ENCODE measurements at places on chromosomes 4 and X.
A peak's percentile ranks its signal among the peaks of the same experiment; 100 is the strongest.

DNA sequence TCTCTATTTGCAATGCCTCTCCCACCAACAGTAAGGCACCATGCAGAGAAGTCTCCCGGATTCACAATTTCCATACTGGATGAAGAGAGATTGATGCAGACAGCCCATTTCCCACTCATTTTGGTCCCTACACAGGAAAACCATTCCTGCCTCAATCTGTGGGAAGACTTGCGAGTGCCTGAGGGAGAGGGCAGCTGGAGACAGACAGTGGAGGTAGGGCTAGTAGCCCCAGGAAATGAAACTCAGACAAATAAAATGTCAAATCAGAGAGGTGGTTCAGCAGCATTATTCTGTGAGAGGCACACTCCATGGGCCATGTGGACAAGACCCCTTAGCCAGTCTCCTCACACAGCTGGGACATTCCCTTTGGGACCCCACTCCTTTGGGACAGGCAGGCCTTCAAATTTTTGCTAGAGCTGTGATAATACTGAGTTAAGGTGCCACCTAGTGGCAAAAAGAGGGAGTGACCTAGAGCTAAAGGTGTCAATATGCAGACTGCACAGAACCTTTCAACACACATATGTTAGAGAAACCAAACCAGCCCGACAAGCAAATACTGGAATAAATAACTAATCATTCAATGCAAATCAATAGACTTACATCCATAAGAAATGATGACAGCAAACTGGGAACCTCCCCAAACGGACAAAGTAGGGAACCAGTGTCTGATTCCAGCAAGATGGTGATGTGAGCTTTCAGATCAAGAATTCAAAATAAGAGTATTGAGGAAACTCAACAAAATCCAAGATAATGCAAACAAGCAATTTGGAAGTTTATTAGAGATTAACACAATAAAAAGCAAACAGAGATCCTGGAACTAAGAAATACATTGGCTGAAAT is 1865.3 kb upstream of the AGA start:
- no peak overlapping the region for H3K27ac ChIP-seq
- no peak for DNase-seq
- no peak overlapping the region for H3K4me3 ChIP-seq
- no peaks in the 10 kb centered on the region for H3K27me3 ChIP-seq

GRCh38 chr4:143207555-143207954 is 22.8 kb downstream of the USP38 start:
- peaks cover 36% of the 10 kb centered on the region for H3K36me3 ChIP-seq
- H3K4me3 ChIP-seq = no peak overlapping the region
- H3K4me1 ChIP-seq = peaks cover 6% of the 10 kb centered on the region
- no peaks in the 10 kb centered on the region for H3K27me3 ChIP-seq

- no peak overlapping the region for H3K4me3 ChIP-seq
- H3K4me1 ChIP-seq = peaks cover 24% of the 10 kb centered on the region
- peaks cover 32% of the 10 kb centered on the region for H3K36me3 ChIP-seq
- H3K27ac ChIP-seq = no peak overlapping the region
- H3K27me3 ChIP-seq = no peaks in the 10 kb centered on the region
Measured at GRCh38 chr4:105194328-105195231, 47.9 kb downstream of the TET2 start.

DNA sequence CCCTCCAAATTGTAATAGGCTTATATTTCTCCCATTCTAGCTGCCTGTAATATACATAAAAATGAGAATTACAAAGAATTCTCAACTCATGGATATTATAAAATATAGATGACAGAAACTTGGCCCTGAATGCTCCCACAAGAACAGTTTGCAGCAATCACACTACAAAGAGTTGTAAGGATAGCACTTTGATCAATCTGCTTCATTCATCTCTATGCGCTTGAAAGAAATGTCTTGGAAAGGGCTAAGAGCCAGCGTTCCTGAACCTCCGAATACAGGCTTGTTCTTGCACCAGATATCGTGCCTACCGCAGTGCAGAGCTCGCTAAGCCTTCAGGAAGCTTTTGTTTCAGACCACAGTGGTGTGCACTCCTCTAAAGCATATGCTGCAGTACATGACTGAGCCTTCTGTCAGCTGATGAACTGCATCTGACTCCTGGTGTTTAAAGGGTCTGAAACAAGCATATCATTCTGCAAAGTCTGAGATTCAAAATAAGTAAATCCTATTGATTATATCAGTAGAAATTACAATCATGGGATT is 417.6 kb upstream of the ZFP42 start:
- H3K27me3 ChIP-seq = no peaks in the 10 kb centered on the region
- no peak overlapping the region for H3K27ac ChIP-seq
- H3K4me1 ChIP-seq = no peaks in the 10 kb centered on the region
- no peak overlapping the region for H3K4me3 ChIP-seq
- DNase-seq = no peak

DNA sequence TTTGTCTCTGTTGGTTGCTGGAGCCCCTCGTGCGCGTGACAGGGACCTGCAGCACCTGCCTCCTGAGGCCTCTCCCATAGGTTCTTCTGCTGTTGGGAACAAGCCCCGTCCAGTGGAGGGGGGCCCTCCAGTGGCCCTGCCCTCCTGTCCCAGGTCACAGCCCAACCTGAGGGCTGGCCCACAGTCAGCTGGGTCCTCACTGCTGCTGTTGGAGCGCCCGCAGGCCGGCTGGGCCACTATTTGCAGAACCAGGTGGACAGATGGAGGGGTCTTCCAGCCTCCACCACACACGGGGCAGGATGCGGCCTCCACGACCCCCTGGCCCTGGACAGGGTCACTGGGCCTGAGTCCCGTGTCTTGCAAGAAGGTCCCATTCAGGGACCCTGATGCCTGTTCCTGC is 51.4 kb upstream of the PSAPL1 start:
- H3K27me3 ChIP-seq = peaks cover 4% of the 10 kb centered on the region
- no peak overlapping the region for H3K4me3 ChIP-seq
- H3K4me1 ChIP-seq = no peaks in the 10 kb centered on the region
- no peaks in the 10 kb centered on the region for H3K36me3 ChIP-seq

GRCh38 chr4:61041527-61041926 is 158.6 kb upstream of the ADGRL3 start:
- H3K27ac ChIP-seq = no peak overlapping the region
- no peaks in the 10 kb centered on the region for H3K4me1 ChIP-seq
- H3K4me3 ChIP-seq = no peak overlapping the region
- H3K27me3 ChIP-seq = no peaks in the 10 kb centered on the region
- no peaks in the 10 kb centered on the region for H3K36me3 ChIP-seq

- H3K4me1 ChIP-seq = no peaks in the 10 kb centered on the region
- no peak overlapping the region for H3K4me3 ChIP-seq
- no peak for DNase-seq
- H3K27ac ChIP-seq = no peak overlapping the region
- H3K27me3 ChIP-seq = no peaks in the 10 kb centered on the region
Measured at GRCh38 chrX:29726811-29727210, 488.6 kb upstream of the MAGEB2 start.

- no peak overlapping the region for H3K4me3 ChIP-seq
- DNase-seq = no peak
- H3K36me3 ChIP-seq = no peaks in the 10 kb centered on the region
- no peaks in the 10 kb centered on the region for H3K27me3 ChIP-seq
- no peak overlapping the region for H3K27ac ChIP-seq
Measured at GRCh38 chrX:124820738-124821137, 474.4 kb downstream of the SH2D1A start.

DNA sequence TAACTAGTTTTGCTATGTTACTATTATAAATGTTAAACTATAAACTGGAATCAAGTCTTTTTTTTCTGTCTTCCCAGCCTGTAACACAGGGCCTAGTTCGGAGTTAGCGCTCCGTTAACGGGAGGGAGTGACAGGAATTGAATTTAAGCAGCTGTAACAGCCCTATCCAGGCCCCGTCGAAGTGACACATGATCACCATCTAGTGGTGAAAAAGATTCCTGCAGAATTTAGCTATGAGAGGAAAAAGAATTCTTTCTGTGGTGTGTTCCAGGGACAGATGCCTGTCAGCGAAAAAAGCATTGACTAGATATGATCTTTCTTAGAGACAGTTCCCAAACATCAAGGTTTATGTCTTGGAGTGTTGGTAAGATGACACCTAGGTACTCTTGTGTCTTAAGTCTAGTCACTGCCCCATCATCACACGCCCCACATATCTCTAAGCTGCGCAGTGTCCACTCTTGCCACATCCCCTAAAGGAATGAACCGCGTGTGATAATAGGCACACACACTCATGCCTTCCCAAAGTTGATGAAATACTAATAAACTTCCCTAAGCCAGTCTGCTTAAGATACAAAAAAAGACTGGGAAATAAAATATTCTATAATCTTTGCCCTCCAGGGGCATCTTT is 2.1 kb downstream of the GAB3 start:
- peak overlapping the region; percentile 71 for H3K4me3 ChIP-seq
- H3K36me3 ChIP-seq = peaks cover 14% of the 10 kb centered on the region
- no peak overlapping the region for H3K27ac ChIP-seq
- peak; percentile 33 for DNase-seq
- H3K27me3 ChIP-seq = no peaks in the 10 kb centered on the region
- H3K4me1 ChIP-seq = peaks cover 30% of the 10 kb centered on the region

DNA sequence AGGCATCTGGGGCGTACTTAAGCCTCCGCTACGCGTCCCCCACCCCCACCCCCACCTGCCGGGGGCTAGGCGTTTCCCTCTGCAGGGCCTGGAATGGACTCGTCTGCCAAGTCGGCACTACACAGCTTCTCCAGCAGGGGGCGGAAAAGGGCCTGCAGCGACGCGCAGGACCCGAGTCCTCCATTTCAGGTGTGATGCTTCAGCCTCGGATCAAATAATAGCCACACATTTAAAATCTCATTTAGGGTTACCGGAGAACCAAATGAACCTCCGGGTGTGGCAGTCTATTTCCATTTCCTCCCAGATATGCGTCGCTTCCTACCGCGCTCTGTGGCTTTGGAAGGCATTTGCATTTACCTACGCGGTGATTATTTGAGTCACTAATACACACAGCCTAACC is 2.9 kb downstream of the PAK3 start:
- H3K36me3 ChIP-seq = no peaks in the 10 kb centered on the region
- peak; percentile 42 for DNase-seq
- peak overlapping the region; percentile 36 for H3K4me3 ChIP-seq

DNA sequence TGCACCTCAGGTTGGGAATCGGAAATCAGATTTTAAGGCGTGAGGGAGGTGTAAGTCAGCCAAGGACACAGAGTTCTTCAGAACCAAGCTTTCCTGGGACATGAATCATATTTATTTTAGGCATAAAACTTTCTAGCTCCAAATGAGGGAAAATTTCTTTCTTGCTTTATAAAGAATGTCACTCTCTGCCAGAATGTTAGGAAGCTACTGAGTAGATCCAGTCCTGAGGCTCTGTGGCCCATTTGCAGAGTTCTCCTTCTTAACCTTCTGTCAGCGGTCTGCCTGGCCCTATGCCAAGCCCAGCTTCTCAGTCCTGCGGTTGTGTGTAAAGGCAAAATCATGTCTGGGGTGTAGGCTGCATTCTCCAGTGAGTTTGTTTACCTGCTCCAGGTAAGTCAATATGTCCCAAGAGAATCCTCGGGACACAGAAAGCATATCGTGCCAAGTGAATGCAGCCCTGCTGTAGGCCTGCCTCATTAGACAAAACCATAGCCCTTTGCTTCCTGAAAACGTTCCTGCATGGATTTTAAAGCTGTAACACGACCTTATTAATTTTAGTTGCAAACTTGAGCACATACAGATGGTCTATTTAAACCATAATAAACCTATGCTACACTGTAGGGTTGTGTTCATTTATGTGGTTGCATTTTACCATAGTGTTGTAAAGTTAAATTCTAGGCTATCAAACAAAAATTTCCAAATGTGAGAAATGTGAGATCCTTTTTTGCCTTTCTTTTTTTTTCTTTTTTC is 29.2 kb upstream of the CCNI start:
- H3K27me3 ChIP-seq = peaks cover 28% of the 10 kb centered on the region
- peaks cover 11% of the 10 kb centered on the region for H3K4me1 ChIP-seq
- H3K27ac ChIP-seq = no peak overlapping the region
- no peak for DNase-seq
- H3K4me3 ChIP-seq = no peak overlapping the region

DNA sequence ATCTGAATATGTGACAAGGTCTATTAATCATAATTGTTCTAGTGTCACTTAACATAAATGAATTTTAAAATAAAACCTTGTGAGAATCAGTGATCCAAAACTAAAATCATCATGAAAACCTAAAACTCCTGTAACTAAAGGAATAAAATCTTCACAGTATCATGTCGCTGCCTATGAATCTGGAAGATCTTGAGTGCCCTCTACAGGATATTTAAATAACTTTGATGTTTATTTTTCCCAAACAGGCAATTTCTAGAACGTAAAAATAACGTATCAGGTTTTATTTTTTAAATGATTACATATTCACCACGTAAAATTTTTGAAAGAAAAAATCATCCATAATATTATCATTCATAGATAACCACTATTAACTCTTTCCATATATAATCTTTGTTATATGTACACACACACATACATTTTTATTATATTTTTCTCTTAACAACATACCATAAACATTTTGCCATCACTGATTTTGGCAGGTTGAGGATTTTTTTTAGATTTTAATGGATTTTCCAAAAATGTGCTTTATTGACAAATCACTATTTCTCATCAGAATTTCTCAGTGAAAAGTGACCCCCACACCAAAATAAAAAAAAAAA is 79.6 kb downstream of the COMMD8 start:
- H3K36me3 ChIP-seq = no peaks in the 10 kb centered on the region
- H3K4me3 ChIP-seq = no peak overlapping the region
- DNase-seq = no peak
- H3K27ac ChIP-seq = no peak overlapping the region
- no peaks in the 10 kb centered on the region for H3K4me1 ChIP-seq
- H3K27me3 ChIP-seq = peaks cover 5% of the 10 kb centered on the region

- H3K36me3 ChIP-seq = peaks cover 1% of the 10 kb centered on the region
- peak overlapping the region; percentile 78 for H3K4me3 ChIP-seq
- peaks cover 48% of the 10 kb centered on the region for H3K4me1 ChIP-seq
- H3K27me3 ChIP-seq = peaks cover 29% of the 10 kb centered on the region
- peak overlapping the region; percentile 83 for H3K27ac ChIP-seq
Measured at GRCh38 chr4:101418055-101418454, 70.7 kb upstream of the PPP3CA start.

DNA sequence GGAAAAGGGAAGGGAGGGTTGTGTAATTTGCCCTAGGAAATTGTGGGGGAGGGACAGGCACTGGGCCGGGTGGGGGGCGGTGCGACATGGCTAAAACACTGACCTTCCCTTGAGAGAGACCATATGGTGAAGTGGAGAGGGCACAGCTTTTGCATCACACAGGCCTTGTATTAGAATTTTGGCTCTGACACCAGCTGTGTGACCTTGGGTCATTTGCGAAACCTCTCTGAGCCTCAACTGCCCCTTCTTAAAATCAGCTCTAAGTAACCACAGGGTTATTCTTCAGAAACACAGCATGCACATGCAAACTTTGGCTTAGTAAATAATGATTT is 25.8 kb downstream of the PDGFRA start:
- DNase-seq = no peak
- H3K27me3 ChIP-seq = no peaks in the 10 kb centered on the region
- no peaks in the 10 kb centered on the region for H3K36me3 ChIP-seq
- H3K4me3 ChIP-seq = no peak overlapping the region
- H3K27ac ChIP-seq = no peak overlapping the region

- no peak for DNase-seq
- H3K27me3 ChIP-seq = no peaks in the 10 kb centered on the region
- H3K4me3 ChIP-seq = no peak overlapping the region
- H3K27ac ChIP-seq = no peak overlapping the region
Measured at GRCh38 chr4:56626420-56626819, 54.7 kb downstream of the HOPX start.

- no peak overlapping the region for H3K4me3 ChIP-seq
- no peak for DNase-seq
- no peaks in the 10 kb centered on the region for H3K36me3 ChIP-seq
- no peaks in the 10 kb centered on the region for H3K4me1 ChIP-seq
- H3K27ac ChIP-seq = no peak overlapping the region
Measured at GRCh38 chr4:182405087-182405486, 161.9 kb downstream of the TENM3 start.

All from T-helper 2 cell treated with Interferon-gamma antibody and Interleukin-4, amounts not matched to agents 5 μg/mL and 100 μg/mL, for 36 hours (primary cell).